ENCODE measurements at places on chromosomes 5 and 9.
A peak's percentile ranks its signal among the peaks of the same experiment; 100 is the strongest.

- peak; percentile 30 for DNase-seq
These were observed 826 bp upstream of the PRDM9 start for GRCh38 chr5:23506329-23507236.

DNA sequence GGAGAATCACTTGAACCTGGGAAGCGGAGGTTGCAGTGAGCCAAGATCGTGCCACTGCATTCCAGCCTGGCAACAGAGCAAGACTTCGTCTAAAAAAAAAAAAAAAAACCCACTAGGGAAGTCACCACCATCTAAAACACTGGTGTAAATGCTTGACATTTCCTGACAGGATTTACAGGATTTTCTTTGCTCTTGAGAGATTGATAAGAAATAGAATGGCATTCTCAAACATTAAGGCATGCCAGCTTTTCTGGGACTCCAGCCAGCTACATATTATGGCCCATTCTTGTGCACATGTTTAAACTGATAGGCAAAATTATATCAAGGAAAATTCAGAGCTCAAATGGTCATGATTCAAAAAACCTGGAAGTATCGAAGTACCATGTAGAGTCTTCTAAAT is 28.7 kb downstream of the GTF3C4 start:
- peak; percentile 89 for DNase-seq

DNA sequence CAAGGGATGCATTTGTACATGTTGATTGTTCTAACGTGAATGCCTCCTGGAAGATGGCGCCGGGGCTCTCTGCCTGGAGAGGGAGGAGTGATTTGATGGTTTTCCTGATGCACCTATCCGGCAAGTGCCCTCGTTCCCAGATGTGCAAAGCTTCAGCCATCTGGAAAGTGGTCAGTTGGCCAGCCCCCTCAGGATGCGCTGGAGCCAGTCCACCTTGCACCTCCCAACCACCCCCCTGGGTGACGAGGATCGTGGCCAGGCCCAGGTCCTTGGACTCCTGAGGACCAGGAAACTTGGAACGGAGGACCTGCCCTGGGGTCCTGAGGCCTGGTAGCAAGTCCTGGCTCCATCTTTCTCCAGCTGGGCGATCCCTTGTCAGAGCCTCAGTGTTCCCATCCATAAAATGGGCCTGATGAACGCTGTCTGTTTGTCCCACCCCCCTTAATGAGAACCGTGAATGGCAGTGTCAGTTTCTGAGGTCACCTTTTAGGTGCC is 23.6 kb upstream of the RNU6ATAC start:
- DNase-seq: no peak

DNA sequence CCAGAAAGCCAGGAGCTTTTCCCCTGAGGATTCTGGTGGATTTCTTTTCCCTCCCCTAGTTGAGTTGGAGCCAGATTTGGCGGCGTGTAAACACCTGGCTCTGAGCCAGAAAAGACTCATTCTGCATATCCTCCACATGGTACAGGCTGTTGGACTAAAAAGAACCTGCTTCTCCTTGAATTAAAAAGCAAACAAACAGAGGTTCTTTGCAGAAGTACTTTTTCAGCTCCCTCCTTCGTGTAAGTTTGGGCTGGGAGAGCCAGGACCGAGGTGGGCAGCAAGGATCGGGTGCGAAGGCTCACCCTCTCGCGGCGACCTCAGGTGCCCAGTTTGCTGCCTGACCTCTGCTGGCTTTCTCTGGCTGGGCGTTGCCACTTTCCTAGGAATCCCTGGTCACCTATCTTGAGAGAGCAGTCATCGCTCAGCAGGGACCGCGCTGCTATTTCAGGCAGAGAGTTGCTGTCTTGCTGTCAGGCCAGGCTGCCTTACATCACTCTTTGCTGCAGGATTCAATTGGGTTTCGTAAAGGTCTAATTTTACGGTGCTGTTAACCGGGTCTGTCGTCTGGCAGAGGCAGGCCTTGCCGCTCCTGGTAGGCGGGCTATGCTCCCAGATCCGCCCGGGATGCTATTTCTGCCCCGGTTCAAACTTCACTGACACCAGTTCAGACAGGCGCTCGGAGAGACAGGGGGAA is 3.2 kb downstream of the PAPPA start:
- DNase-seq: peak; percentile 21

DNA sequence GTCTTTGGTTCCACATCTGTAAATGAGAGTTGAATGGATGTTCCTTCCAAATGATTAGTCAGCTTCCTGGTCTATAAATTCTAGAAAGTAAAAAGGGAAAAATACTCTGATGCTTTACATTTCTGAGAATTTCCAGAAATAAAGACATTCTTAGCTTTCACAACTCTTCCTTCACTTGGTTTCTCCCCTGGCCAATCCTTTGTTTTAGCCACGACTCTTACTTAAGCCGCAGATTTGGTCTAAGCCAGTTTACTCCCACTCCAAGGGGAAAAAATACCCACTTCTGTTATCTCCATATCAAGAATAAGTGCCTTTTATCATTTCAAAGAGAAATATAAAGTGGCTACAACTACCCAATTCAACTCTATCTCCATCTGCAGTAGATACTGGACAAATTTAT is 29.7 kb downstream of the PWWP2A start:
- no peak for DNase-seq

DNA sequence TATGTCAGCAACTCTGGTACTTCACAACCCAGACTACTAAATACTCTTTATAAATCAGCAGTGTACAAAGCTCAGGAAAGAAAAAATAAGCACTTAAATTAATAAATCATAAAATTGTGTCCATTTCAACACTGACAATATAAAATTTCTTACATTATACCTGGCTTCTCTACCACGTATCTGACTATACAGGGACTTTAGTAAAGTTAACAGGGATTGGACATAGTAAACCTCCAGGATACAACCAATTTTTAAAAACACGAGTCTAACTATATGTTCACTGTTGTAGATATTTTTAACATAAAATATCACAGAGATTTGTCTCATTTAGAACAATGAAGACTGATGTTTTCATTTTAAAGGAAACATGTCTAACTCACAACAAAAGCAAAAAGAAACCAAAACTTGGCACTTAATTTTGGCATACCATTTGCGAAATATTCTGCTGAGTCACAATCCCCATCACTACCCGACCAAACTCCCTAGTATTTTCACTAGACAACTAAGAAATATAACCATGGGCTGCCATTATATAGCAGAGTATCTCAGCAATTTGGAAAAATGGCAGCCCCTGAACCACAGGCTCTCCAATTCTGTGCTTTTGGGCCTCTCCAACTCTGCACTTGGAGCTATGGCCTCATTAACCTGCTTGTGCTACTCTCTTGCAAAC is 14.4 kb downstream of the FAM169A start:
- DNase-seq: no peak

DNA sequence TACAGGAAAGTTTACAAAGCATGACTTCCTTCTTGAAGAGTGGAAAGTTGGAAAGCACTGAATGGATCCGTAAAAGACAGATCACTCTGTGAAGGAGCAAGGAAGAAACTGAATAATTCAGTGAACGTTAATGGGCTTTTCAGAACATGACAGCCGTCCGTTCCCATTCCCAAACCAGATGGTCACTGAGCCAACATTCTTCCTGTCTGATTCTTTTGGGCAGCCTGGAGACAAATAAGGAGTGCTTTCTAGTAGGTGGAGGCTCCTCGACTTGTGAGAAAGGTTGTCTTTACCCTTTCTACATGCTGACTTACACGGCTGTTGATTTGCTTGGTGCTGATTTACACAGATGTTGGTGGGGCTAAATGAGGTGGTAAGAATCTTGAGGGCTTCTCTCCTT is 51.0 kb upstream of the PAPPA start:
- peak; percentile 52 for DNase-seq

GRCh38 chr5:107864793-107865192 is 194.1 kb upstream of the EFNA5 start:
- DNase-seq: no peak

DNA sequence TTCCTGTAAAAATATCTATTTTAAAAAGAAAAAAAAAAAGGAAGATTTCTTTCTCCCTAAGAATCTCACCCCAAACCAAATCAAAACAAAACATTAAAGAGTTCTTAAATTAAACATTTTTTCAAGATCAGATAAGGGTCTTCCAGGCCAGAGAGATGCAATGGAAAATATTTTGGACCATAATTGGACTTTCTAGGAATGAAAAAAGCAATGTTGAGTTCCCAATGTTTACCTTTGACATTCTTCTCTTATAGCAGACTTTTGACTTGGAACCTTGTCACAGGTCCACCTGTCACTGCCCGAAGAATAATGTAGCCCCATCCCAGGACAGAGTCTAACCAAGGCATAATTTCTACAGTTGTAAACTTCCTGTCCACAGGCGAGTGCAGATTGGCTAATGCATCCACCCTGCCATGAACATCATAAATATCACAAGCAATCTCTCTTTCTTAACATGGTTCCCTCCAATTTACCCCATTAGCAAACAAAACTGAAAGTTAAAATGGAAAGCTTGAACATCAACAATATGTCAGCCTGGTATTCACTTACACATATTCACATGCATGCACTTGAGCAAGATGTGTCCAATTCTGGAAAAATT is 121.7 kb upstream of the ZNF366 start:
- no peak for DNase-seq

DNA sequence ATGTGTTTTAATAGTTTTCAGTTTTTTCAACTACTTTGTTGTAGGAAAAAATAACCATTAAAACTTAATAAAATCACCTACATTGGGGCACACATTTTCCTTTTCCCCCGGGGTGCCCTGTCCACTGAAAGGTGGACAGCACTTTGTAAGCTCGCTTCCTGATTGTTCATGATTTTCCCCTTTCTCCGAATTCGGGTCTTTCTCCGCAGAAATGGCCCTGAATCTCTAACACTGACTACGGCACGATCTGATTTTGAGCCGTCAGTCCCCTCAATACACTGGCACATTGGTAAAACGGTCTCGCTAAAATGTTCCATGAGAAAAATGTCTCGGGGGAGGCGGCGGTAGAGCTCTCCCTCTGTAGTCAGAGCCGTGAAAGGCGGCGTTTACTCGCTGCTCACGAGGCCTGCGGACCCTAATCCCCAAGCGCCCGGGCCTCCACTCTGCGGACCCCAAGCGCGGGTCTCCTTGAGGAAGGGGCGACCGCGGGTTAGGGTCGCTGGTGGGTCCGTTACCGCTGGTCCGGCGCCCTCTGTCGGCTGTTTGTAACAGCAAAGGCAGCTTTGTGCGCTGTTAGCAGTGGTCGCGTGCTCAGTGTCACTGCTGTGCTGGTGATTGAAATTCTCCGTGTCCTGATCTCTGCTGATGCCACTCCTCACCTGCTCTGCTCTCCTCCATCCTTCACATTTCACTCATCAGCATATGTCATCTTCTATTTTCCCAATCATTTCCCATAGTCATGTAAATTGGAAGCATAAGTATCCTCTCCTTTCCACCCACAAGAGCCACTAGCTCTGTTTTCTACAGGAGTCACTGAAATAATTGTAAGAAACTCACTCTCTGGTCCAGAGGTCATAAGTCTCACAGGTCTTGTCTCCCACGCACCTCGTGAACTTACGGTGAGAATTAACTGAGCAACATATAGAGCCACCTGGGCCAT is 10.8 kb upstream of the IFNA2 start:
- peak; percentile 55 for DNase-seq

DNA sequence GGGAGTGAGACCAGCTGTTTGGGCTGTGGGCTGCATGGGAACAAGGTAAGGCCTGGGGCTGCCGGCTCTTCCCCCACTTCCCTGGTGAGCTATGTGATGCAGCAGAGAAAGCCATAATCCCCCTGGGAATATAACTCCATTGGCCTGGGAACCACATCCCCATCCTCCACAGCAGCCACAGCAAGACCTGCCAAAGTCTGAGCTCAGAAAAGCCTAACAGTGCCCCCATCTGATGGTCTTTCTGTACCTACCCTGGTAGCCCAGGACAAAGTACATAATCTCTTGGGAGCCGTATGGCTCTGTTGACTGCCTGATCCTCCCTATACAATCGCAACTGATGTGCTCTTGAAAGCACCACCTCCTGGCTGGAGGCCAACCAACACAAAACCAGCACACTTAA is 432.6 kb downstream of the CDH18 start:
- no peak for DNase-seq

DNA sequence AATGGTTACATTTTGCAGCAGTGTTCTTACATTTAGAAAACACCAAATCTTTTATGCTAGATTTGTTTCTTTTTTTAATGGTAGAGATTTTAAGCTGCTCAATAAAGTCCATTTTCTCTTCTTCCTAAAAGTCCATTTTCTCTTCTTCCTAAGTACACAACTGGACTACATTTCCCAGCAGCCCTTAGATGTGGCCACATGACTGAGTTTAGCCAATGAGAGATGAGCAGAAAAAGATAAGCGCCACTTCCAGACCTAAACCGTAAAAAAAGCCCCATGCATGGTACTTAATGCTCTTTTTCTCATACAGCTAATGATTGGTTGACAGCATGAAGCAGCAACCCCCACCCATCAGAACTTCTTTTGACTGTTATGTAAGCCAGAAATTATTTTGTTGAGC is 206.7 kb downstream of the FAM114A2 start:
- peak; percentile 24 for DNase-seq

GRCh38 chr5:24110004-24110615 is 534.7 kb downstream of the CDH10 start:
- no peak for DNase-seq

GRCh38 chr9:37650299-37650872 is 368 bp upstream of the FRMPD1 start:
- DNase-seq: no peak

GRCh38 chr5:133384903-133385302 is 227.4 kb downstream of the FSTL4 start:
- DNase-seq: no peak

DNA sequence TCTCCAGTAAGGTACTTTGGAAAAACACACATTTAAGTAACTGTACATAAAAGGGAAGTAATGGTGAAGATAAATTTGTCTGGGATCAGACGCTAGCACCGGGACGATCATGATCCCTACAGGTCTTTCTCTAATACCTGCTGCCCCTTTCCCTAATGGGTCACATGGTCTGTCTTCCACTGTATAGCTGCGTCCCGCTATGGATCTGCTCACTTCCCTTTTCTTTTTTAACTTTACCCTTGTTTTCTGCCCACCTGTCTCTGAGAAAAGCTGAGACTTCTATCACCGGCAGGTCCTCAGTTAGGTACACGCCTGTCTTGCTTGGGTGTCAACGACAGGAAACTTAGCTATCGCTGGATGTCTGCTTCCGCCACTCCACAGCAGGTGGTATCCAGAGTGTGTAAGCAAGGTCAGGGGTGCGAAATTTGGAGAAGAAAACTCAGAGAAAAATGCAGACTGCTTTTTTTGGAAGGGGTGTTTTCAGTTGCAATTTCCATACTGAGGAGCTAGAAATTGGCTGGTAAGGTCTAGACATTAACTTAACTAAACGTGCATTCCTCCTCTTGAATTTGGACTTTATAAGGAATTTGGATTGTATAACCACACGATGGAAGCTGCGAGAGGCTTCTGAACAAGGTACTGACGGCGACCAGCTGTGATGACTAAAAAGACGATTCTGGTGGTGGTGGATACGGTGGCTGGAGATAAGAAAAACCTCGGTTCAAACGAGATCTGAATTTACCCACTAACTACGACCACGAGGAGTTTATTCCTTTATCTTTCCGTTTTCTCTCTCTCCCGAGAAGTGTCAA is 1.1 kb upstream of the ICE1 start:
- no peak for DNase-seq

- no peak for DNase-seq
These were observed 4.3 kb upstream of the RNF44 start for GRCh38 chr5:176541338-176542134.

GRCh38 chr5:53817183-53817582 is 256.7 kb downstream of the NDUFS4 start:
- DNase-seq: no peak
